ENCODE measurements at places on chromosomes 13 and 19. TPM values are rescaled to one million over a fixed set of nuclear protein-coding genes. Genes with fewer than 3 reads are reported as not detected.

The ATXN8OS gene
- not detected for total RNA-seq

The DHDH gene
- total RNA-seq, result not detected

The PLK5 gene
- total RNA-seq, result not detected

The CEACAM8 gene
- not detected for total RNA-seq

The ZNF417 gene
- total RNA-seq, result 7.5 TPM

The CNN1 gene
- total RNA-seq, result 0.50 TPM

The EHD2 gene
- total RNA-seq, result 398 TPM

The TLE2 gene
- total RNA-seq, result 61.2 TPM

The MBD3L3 gene
- total RNA-seq, result not detected

The GSX1 gene
- not detected for total RNA-seq

The TMEM143 gene
- total RNA-seq, result 4.5 TPM

The LILRB5 gene
- not detected for total RNA-seq

All from cardiac ventricle fibroblast (primary cell).